NCI-H460 (cell line): ENCODE measurements at places on chromosomes 6 and 20. TPM values are rescaled to one million over a fixed set of nuclear protein-coding genes. Genes with fewer than 3 reads are reported as not detected.

Gene TBP
- total RNA-seq = 17.7 and 20.6 TPM in 2 replicates

Gene MATN4
- total RNA-seq = not detected in 2 replicates

Gene FAM162B
- 0.32 TPM in 1 of 2 replicates, not detected in the other for total RNA-seq

Gene PARD6B
- total RNA-seq = 6.1 and 6.8 TPM in 2 replicates

Gene LY6G6F
- total RNA-seq = not detected in 2 replicates

Gene COL21A1
- total RNA-seq = not detected in 2 replicates

Gene VNN1
- not detected in 2 replicates for total RNA-seq

Gene OR2H1
- total RNA-seq = not detected in 2 replicates

Gene FOXC1
- total RNA-seq = 94.3 and 111 TPM in 2 replicates

Gene ULBP2
- total RNA-seq = 3.8 and 4.5 TPM in 2 replicates

Gene TMEM14A
- total RNA-seq = 14.4 and 18.6 TPM in 2 replicates

Gene PI3
- total RNA-seq = not detected in 2 replicates

GRCh38 chr6:42199106-42199981 is 4.6 kb upstream of the GUCA1B start:
- DNase-seq = no peak

DNA sequence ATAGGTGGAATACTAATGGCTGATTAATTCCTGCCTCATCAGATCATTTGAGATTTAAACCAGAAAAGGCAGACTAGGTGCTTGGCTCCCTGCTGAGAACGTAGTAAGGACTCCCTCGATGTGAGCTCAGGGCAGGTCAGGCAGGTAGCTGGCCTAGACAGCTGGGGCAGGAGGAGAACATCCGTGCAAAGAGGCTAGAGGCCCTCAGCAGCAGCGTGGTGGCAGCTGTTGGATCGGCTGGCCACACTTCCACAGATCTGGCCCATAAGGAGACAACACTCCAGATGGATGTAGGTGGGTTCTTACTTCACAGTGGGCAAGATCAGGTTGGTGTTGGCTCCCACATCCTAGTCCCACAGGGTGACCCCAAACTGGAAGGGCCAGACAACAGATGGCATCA is 38.5 kb downstream of the EYA2 start:
- no peak for DNase-seq

GRCh38 chr6:163414946-163415619 is 565 bp downstream of the QKI start:
- DNase-seq = no peak

DNA sequence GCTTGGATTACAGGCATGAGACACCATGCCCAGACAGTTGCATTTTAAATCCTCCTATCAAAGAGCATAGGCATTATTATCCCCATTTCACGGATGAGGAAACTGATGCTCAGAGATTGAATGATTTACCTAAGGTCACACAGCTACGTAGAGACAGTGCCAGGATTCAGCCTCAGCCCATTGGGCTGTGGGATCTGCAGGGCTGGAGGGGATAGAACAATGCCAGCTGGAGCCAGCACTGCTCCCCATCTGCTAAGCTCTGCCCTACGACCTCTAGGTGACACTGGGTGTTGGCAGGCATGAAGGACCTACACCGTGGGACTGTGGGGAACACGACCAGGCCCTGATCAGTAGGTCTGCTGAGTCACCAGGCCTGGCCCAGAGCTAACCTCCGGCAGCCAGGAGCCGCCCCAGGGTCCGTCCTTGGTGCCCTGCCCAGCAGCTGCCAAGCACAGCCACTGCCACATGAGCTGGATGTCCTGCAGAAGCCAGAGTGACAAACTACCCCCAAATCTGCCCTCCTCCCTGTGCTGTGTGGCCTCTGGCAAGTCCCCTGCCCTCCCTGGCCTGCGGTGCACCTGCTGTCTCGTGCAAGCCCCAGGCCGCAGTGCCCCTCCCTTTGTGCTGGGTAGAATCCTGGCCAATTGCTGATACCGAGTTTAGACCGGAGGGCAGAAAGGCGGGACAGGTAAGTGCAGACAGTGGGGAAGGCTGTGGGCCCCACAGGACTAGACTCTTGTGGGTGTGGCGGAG is 47.6 kb upstream of the PTGIS start:
- DNase-seq = peak; percentile 52

GRCh38 chr6:121434037-121434770 is 1.2 kb upstream of the GJA1 start:
- no peak for DNase-seq

DNA sequence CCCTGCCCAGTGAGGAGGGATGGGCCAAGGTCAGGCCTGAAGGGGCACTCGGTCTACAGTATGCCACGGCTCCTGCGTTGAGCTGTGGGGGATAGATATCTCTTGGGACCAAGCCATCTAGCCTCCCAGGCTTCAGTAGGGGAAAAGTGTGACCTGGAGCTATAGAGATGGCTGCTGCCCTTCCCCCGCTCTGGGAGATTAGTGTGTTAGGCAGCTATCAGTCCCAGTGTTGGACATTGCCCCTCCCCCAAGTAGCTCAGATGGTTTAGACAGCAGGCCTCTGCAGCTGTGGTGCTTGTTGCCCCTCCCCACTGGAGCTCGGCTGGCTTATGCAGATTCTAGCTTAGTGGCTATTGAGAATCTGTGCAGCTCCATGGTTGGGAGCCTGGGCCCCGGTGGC is 56.8 kb downstream of the KHDRBS2 start:
- DNase-seq = no peak

DNA sequence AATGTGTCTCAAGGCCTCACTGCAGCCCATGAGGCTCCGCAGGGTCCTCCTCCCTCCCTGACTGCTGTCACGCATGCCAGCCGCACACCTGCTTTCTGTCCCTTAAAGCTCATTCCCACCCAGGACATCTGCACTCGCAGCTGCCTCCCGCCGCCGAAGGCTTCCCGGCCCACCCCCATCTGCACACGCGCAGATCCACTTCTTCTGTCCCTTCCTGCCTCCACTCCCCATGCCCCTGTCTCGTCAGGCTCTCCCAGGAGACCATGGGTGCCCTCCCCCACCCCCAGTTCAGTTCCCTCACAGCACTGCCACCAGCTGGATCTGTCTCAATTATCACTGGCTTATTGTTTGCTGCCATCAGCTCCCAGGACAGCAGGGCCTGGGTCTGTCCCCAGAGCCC is 63.0 kb downstream of the RIPOR3 start:
- no peak for DNase-seq

GRCh38 chr20:4052554-4052953 is 37.2 kb upstream of the RNF24 start:
- no peak for DNase-seq

GRCh38 chr6:4382362-4382853 is 247.0 kb upstream of the ECI2 start:
- no peak for DNase-seq

DNA sequence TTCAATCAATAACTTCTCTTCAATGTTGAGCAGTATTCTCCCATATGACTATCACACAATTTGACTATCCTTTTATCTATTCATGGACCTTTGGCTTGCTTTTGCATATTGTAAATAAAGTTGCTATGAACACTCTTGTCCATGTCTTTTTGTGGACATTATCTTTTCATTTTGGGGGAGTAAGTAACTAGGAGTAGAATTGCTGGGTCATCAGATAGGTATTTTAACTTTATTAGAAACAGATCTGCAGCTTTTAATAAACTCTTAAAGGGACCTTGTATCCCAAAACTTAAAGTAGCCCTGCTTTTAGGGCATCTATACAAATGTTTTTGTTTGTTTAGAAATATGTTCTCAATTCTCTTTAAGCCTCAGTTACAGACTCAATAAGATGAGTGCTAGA is 614.2 kb upstream of the CITED2 start:
- DNase-seq = no peak

- DNase-seq = no peak
Measured at GRCh38 chr20:39568109-39568508, 606.0 kb downstream of the DHX35 start.

DNA sequence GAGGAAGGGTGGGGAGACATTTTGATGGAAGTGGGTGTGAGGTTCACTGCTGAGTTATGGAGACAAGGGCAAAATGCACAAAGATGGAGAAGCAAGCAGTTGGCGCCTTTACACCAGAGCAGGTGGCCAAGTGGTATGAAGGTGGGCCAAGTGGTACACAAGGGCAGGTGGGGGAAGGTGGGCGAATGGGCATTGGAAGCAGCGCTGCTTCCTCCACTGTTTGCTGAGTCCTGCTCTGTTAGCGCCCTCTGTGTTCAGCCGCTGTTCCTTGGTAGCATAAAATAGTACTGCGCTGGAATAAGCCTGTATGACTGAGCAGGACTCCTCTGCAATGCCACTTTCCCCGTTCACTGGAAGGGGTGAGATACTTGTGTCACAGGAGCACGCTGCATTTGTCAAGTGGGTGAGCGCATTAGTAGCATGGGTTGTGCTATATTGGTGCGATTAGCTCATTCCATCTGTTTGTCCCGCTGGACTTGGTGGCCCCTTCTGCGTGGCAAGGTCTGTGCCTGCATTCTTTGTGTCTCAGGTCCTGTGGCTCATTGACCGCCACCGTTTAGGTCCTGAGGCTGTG is 116.4 kb downstream of the TOX2 start:
- DNase-seq = no peak

DNA sequence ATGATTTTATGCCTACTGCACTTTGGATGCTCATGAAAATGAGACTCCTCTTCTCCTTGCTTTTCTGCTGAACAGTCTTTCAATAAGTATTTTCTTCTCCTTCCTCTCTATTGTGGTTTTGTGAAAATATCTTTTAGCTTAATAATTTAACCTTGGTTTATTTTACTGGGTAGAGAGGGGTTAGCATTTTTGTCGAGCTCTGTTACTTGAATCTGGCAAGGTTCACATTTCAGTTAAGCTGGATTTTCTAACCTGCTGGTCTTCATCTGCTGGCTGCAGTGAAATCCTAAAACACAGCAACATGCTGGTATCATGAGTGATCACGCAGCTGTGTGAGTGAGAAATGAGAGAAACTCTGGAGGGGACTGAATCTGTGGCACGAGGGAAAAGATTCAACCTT is 222.7 kb upstream of the NOX3 start:
- no peak for DNase-seq

GRCh38 chr20:43187476-43188233 is 2.1 kb downstream of the PTPRT start:
- peak; percentile 56 for DNase-seq

- DNase-seq = no peak
Measured at GRCh38 chr20:38931984-38932383, 5.8 kb downstream of the FAM83D start.

GRCh38 chr6:41625442-41625841 is 12.8 kb upstream of the MDFI start:
- DNase-seq = no peak

- no peak for DNase-seq
Measured at GRCh38 chr6:135298455-135298854, 117.3 kb downstream of the MYB start.

- no peak for DNase-seq
Measured at GRCh38 chr6:158481690-158482473, 78.0 kb upstream of the TMEM181 start.

GRCh38 chr20:58797371-58798338 is 53.0 kb downstream of the GNAS-AS1 start:
- DNase-seq = no peak

GRCh38 chr6:137165375-137166246 is 7.8 kb downstream of the IL22RA2 start:
- DNase-seq = peak; percentile 21

GRCh38 chr6:162596676-162597075 is 130.9 kb downstream of the PRKN start:
- DNase-seq = no peak

GRCh38 chr6:138882369-138883017 is 86.6 kb downstream of the ECT2L start:
- no peak for DNase-seq

DNA sequence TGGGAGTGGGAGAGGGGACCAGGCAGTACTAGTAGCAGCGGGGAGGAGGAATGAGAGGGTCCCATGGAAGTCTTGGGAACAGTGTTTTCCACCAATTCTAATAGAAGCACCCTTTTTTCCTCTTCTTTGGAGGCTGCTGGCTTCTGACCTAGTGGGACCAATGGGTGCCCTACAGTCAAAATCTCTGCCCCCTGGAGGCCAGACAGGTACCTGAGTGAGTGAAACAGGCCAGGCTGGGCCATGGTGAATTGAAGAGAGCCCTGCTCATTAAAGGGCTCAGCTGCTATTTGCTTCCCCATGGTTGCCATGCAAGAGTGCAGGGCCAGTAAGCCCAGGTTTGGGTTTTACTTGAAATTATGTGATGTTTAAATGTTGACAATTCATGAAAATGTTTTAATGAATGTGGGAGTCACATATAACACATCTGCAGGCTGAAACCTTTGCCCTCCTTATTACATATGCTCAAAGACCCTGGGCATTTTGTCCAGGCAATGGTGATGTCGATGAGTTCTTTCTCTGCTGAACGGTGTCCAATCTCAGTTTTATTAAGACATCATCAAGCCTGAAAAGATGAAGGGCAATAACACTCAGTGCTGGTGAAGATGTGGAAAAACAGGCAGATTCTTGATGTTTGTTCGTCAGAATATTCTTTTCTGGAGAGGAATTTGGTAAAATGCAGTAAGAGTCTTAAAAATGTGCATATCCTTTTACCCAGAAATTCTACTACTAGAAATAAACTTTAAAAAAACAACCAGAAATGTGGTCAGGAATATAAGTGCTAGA is 42.3 kb upstream of the OCSTAMP start:
- DNase-seq = no peak

- DNase-seq = no peak
Measured at GRCh38 chr20:25726357-25726756, 29.7 kb upstream of the ZNF337 start.

DNA sequence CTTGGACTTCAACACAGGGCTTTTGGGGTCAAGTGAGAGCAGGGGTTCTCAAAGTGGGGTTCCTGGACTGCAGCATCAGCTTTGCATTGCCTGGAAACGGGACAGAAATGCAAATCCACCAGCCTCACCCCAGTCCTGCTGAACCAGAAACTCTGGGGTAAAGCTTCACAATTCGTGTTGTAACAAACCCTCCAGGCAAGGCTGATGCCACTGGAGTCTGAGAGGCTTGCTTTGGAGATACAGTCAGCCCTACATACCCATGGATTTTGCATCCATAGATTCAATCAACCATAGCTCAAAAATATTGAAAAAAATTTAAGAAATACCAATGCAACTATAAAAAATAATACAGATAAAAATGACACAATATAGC is 160.4 kb upstream of the ECI2 start:
- no peak for DNase-seq

GRCh38 chr20:62603021-62603906 is 39.0 kb upstream of the SLCO4A1 start:
- no peak for DNase-seq

GRCh38 chr20:20498076-20498861 is 130.4 kb downstream of the INSM1 start:
- DNase-seq = no peak

DNA sequence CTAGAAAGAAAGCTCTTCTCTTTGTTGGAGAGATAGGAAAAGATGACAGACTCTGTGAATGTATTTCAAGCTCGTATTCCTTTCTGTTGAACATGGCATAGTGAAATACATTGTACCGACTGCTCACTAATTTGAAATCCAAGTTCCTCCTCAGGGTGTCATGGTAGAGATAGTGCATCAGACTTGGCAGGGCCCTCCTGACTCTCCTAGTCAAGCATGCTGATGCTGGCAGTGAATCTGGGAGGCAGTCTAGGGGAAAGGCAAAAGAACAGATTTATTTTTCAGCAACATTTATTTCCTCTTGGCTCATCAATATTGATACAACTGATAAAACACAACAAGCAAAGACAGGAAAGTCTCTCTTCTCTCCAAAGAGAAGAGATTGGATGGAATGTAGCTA is 356.3 kb upstream of the IRAK1BP1 start:
- DNase-seq = no peak
